Right lobe of liver (tissue), 6 donors: ENCODE measurements at places on chromosomes 7 and 10. TPM values are rescaled to one million over a fixed set of nuclear protein-coding genes. Genes with fewer than 3 reads are reported as not detected.

The SYT15 gene
- 0.90 TPM for total RNA-seq

The NANOS1 gene
- total RNA-seq = 0.06 TPM

The EN2 gene
- not detected for total RNA-seq

The MOGAT3 gene
- total RNA-seq = 28.6 TPM

The ATP5F1C gene
- 177 TPM for total RNA-seq

The HGF gene
- 11.5 TPM for total RNA-seq

The EVX1 gene
- total RNA-seq = not detected

The FAM131B gene
- total RNA-seq = 0.51 TPM

The C10orf67 gene
- not detected for total RNA-seq

The LMOD2 gene
- not detected for total RNA-seq

The LRRC18 gene
- total RNA-seq = not detected

The NPTX2 gene
- 3.7 TPM for total RNA-seq

The THSD7A gene
- 1.3 TPM for total RNA-seq

The GHRHR gene
- total RNA-seq = 0.60 TPM

The STEAP4 gene
- 25.8 TPM for total RNA-seq

The LLCFC1 gene
- total RNA-seq = not detected

The SPDYE1 gene
- total RNA-seq = not detected

The GPR15LG gene
- total RNA-seq = not detected

The AGR3 gene
- not detected for total RNA-seq

The ASL gene
- 356 TPM for total RNA-seq

The TRIP6 gene
- total RNA-seq = 25.7 TPM

The ADAM22 gene
- 0.27 TPM for total RNA-seq

The GPR26 gene
- total RNA-seq = not detected

The USP6NL gene
- total RNA-seq = 10.2 TPM
